Heart right ventricle (tissue), 16 donors: ENCODE measurements at places on chromosomes 7 and 10.

GRCh38 chr10:2137549-2138174 is 400.3 kb upstream of the ADARB2 start:
- DNase-seq: no peak

DNA sequence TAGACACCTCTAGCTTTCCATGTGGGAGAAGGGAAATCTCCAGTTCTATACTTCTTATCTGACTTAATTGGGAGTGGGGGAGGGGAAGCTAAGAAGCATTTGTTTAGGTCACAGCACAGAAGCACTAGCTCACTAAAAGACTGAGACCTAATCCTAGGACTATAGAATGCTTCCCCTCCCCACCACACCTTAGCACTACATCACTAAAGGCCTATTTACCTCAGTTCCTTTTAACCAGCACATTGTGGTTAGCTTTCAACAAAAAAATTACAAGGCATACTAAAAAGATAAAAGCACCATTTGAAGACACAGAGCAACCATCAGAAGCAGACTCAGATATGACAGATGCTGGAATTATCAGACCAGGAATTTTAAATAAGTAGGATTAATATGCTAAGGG is 53.8 kb upstream of the ADRA2A start:
- no peak for DNase-seq

- no peak for DNase-seq
These were observed 75.0 kb downstream of the AASS start for GRCh38 chr7:122068999-122069398.

- no peak for DNase-seq
These were observed 737.0 kb downstream of the LRMDA start for GRCh38 chr10:76168437-76168836.
